ENCODE measurements at places on chromosomes 1 and 21. TPM values are rescaled to one million over a fixed set of nuclear protein-coding genes. Genes with fewer than 3 reads are reported as not detected.

- H3K27me3 ChIP-seq = no peaks in the 10 kb centered on the region
- DNase-seq = no peak
- H3K4me3 ChIP-seq = no peak overlapping the region
- H3K4me1 ChIP-seq = peaks cover 21% of the 10 kb centered on the region
These were observed 103.0 kb upstream of the ETV3 start for GRCh38 chr1:157241185-157241538.

DNA sequence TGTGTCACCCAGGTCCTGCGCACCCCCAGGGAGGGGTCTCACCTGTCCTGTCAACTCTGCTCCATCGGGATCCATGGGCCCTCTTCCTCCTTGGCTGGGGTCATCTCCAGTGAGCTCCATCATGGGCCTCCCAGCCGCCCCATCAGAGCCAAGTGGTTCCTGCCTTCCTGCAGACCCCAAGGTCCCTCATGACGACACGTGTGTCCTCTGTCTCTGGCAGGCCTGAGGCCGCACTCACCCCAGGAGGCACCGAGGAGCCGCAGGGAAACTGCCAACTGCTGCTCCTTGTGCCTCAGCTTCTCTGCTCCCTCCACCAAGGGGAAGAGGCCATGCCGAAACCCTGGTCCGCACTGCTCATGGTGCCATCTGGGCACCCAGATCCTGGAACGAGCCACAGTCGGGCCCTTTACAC lies 46.8 kb downstream of the COL18A1 start:
- no peaks in the 10 kb centered on the region for H3K36me3 ChIP-seq
- no peak overlapping the region for H3K27ac ChIP-seq
- DNase-seq = peak; percentile 39
- H3K27me3 ChIP-seq = no peaks in the 10 kb centered on the region
- H3K4me1 ChIP-seq = no peaks in the 10 kb centered on the region
- H3K4me3 ChIP-seq = no peak overlapping the region

- no peak overlapping the region for H3K27ac ChIP-seq
- DNase-seq = no peak
- H3K4me3 ChIP-seq = no peak overlapping the region
- H3K27me3 ChIP-seq = no peaks in the 10 kb centered on the region
- H3K36me3 ChIP-seq = no peaks in the 10 kb centered on the region
These were observed 36.4 kb downstream of the SLC2A7 start for GRCh38 chr1:8989821-8990220.

- no peak for DNase-seq
- H3K27ac ChIP-seq = no peak overlapping the region
- no peaks in the 10 kb centered on the region for H3K27me3 ChIP-seq
- no peaks in the 10 kb centered on the region for H3K36me3 ChIP-seq
These were observed 429.0 kb downstream of the LMO4 start for GRCh38 chr1:87757676-87758075.

GRCh38 chr1:84762664-84763063 lies 72.4 kb upstream of the SSX2IP start:
- no peak overlapping the region for H3K4me3 ChIP-seq
- no peaks in the 10 kb centered on the region for H3K36me3 ChIP-seq
- no peaks in the 10 kb centered on the region for H3K4me1 ChIP-seq
- no peak for DNase-seq
- H3K27me3 ChIP-seq = no peaks in the 10 kb centered on the region

GRCh38 chr1:91924146-91924545 lies 25.1 kb upstream of the BRDT start:
- H3K27ac ChIP-seq = no peak overlapping the region
- DNase-seq = no peak
- no peaks in the 10 kb centered on the region for H3K27me3 ChIP-seq
- H3K36me3 ChIP-seq = no peaks in the 10 kb centered on the region
- H3K4me1 ChIP-seq = no peaks in the 10 kb centered on the region

DNA sequence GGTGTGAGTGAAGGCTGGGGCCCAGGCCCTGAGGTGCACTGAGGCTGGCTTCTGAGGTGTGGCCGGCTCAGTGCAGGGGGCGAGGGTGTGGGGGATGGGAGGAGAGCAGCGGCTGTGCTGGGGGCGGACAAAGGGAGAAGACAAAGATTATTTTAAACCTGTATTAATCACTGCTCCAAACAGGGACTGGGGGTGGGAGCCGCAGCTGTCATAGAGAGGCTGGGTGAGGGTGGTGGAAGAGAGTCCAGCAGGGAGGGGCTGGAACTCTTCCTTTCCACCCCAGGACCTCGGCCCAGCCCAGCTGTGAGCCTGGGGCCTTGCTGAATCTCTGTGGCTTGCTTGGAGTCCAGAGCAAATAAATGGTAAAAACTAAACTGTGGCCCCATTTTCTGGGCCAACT lies 106.9 kb downstream of the KCND3 start:
- no peaks in the 10 kb centered on the region for H3K36me3 ChIP-seq
- no peaks in the 10 kb centered on the region for H3K4me1 ChIP-seq

GRCh38 chr1:24805534-24806301 lies 60.5 kb downstream of the CLIC4 start:
- no peaks in the 10 kb centered on the region for H3K36me3 ChIP-seq
- peak overlapping the region; percentile 19 for H3K27ac ChIP-seq
- no peak for DNase-seq

GRCh38 chr1:231844986-231845502 lies 218.5 kb downstream of the DISC1 start:
- H3K36me3 ChIP-seq = no peaks in the 10 kb centered on the region
- peak overlapping the region; percentile 72 for H3K27ac ChIP-seq
- no peak overlapping the region for H3K4me3 ChIP-seq
- no peaks in the 10 kb centered on the region for H3K4me1 ChIP-seq
- H3K27me3 ChIP-seq = no peaks in the 10 kb centered on the region
- DNase-seq = no peak

GRCh38 chr1:117810553-117810952 lies 118.9 kb downstream of the GDAP2 start:
- H3K4me1 ChIP-seq = no peaks in the 10 kb centered on the region
- H3K27ac ChIP-seq = no peak overlapping the region
- H3K27me3 ChIP-seq = no peaks in the 10 kb centered on the region

GRCh38 chr1:22736501-22737080 lies 26.0 kb downstream of the EPHB2 start:
- DNase-seq = no peak
- no peak overlapping the region for H3K4me3 ChIP-seq
- H3K4me1 ChIP-seq = no peaks in the 10 kb centered on the region

GRCh38 chr1:58741678-58742553 lies 41.9 kb downstream of the JUN start:
- H3K27ac ChIP-seq = no peak overlapping the region
- H3K4me1 ChIP-seq = no peaks in the 10 kb centered on the region
- H3K36me3 ChIP-seq = no peaks in the 10 kb centered on the region
- no peaks in the 10 kb centered on the region for H3K27me3 ChIP-seq

DNA sequence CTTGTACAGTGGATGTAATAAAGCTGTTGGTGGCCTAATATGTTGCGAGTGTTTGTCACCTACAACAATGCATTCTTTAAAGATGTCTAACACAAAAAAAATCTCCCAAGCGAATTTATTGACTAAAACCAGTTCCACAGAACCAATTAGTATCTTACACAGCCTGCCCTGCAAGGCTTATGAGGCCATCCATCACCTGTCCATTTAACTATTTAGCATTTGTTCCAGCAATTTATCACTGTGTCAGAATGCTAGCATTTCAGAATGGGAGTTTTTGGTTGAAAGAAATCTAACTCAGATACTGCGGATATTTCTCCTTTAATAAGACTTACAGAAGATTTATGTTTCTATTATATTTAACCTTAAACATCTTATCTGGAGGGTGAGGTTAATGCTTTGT lies 831.1 kb upstream of the PRMT6 start:
- H3K27me3 ChIP-seq = no peaks in the 10 kb centered on the region
- no peak overlapping the region for H3K27ac ChIP-seq
- no peak overlapping the region for H3K4me3 ChIP-seq
- no peaks in the 10 kb centered on the region for H3K4me1 ChIP-seq

DNA sequence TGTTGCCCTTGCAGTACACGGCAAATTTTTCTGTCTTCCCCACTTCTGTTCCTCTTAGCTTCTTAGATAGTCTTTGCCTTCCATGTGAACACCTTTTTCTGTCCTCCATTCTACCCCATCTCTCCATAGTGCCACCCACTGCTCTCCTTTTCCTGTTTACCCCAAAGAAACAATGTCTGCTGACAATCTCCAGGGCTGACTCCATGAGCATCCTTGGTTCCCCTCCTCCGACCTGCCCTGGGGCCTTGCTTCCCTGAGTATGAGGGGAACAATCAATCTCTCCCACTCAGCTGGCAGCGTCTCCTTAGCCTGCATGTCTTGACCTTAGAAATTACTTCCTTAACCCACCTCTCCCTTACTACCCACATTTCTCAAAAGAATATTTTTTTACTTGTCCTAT lies 12.3 kb upstream of the MYBPHL start:
- H3K36me3 ChIP-seq = peaks cover 24% of the 10 kb centered on the region
- H3K27me3 ChIP-seq = no peaks in the 10 kb centered on the region
- H3K4me3 ChIP-seq = no peak overlapping the region

- H3K4me1 ChIP-seq = no peaks in the 10 kb centered on the region
- no peak overlapping the region for H3K27ac ChIP-seq
- no peaks in the 10 kb centered on the region for H3K27me3 ChIP-seq
- no peak overlapping the region for H3K4me3 ChIP-seq
- no peak for DNase-seq
These were observed 10.9 kb downstream of the RD3 start for GRCh38 chr1:211480941-211481545.

GRCh38 chr1:204093781-204094180 lies 20.9 kb downstream of the SOX13 start:
- no peaks in the 10 kb centered on the region for H3K36me3 ChIP-seq
- H3K4me1 ChIP-seq = peaks cover 14% of the 10 kb centered on the region
- peak overlapping the region; percentile 56 for H3K27ac ChIP-seq
- DNase-seq = no peak
- H3K27me3 ChIP-seq = no peaks in the 10 kb centered on the region
- H3K4me3 ChIP-seq = no peak overlapping the region

- H3K27me3 ChIP-seq = no peaks in the 10 kb centered on the region
- H3K4me3 ChIP-seq = no peak overlapping the region
- DNase-seq = no peak
- H3K36me3 ChIP-seq = no peaks in the 10 kb centered on the region
- no peaks in the 10 kb centered on the region for H3K4me1 ChIP-seq
- H3K27ac ChIP-seq = no peak overlapping the region
These were observed 827 bp downstream of the OR2B11 start for GRCh38 chr1:247456914-247457639.

GRCh38 chr21:36104317-36105300 lies 30.3 kb upstream of the CBR3 start:
- no peaks in the 10 kb centered on the region for H3K36me3 ChIP-seq
- no peaks in the 10 kb centered on the region for H3K27me3 ChIP-seq
- H3K4me3 ChIP-seq = no peak overlapping the region
- H3K4me1 ChIP-seq = no peaks in the 10 kb centered on the region
- H3K27ac ChIP-seq = no peak overlapping the region
- no peak for DNase-seq

DNA sequence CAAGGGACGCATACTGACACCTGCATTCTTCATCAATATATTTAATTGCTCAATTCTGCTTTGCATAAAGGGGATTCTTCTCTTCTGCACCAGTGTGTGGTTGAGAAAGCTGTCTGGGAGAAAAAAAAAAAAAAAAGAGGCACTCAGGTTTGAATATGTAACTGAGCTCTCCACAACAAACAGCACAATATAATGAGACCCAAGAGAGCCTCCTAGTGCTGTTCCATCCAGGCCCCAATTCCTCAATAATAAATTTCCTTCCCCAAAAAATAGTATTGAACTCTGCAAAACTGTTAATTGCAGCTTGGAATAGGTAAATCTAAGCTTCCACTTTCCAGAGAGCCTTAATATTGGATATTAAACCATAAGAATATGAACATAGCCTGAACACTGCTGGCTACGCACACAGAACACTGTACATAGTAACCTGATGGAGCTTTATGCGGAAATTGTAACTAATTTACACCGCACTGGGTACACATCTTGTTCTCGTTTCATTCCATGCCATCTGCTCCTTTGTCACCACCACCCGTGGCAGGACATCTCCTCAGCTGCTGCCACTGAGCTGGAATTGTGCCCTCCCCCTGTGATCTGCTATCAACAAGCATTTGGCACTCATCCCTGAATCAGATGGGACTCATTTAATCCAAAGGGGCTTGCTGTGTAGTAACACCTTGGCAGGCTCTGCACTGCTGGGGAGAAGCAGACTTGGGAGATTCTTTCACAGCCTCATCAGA lies 272.0 kb downstream of the HHIPL2 start:
- no peaks in the 10 kb centered on the region for H3K27me3 ChIP-seq
- H3K4me1 ChIP-seq = no peaks in the 10 kb centered on the region
- H3K4me3 ChIP-seq = no peak overlapping the region
- no peak overlapping the region for H3K27ac ChIP-seq
- DNase-seq = peak; percentile 14

- no peak overlapping the region for H3K27ac ChIP-seq
- no peaks in the 10 kb centered on the region for H3K4me1 ChIP-seq
- no peaks in the 10 kb centered on the region for H3K27me3 ChIP-seq
- H3K36me3 ChIP-seq = peaks cover 8% of the 10 kb centered on the region
These were observed 22.0 kb downstream of the PANK4 start for GRCh38 chr1:2504225-2504948.

- H3K27ac ChIP-seq = no peak overlapping the region
- no peak for DNase-seq
- no peaks in the 10 kb centered on the region for H3K27me3 ChIP-seq
- H3K4me3 ChIP-seq = no peak overlapping the region
- no peaks in the 10 kb centered on the region for H3K36me3 ChIP-seq
These were observed 19.7 kb upstream of the RGS7 start for GRCh38 chr1:241376701-241377100.

GRCh38 chr21:26686278-26686677 lies 113.2 kb upstream of the CYYR1 start:
- H3K4me1 ChIP-seq = no peaks in the 10 kb centered on the region
- no peaks in the 10 kb centered on the region for H3K27me3 ChIP-seq
- no peak overlapping the region for H3K4me3 ChIP-seq

DNA sequence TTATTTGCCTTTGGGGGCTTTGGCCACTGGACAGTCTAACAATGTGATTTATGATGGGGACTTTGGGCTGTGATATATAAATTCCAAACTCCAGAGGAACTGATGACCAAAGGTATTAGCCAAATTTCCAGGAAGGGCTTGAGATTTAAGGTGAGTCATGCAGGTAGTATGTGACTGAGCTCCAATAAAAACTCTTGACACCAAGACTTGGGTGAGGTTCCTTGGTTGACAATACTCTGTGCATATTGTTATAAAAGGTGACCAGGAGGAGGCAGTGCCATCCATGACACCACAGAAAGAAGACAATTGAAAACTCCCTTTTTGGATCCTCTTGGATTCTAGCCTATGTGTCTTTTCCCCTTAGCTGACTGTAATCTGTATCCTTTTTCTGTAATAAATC lies 392.7 kb upstream of the LRRC7 start:
- no peaks in the 10 kb centered on the region for H3K36me3 ChIP-seq
- H3K4me1 ChIP-seq = no peaks in the 10 kb centered on the region
- no peaks in the 10 kb centered on the region for H3K27me3 ChIP-seq

HMCN1 gene
- 1.1 TPM for total RNA-seq

PERM1 gene
- not detected for total RNA-seq

CLIC6 gene
- 2.0 TPM for total RNA-seq

TBX19 gene
- 1.4 TPM for total RNA-seq

NUDT17 gene
- 2.1 TPM for total RNA-seq

PYHIN1 gene
- 0.29 TPM for total RNA-seq

DCDC2B gene
- not detected for total RNA-seq

CDK18 gene
- total RNA-seq = 13.0 TPM

SDCCAG8 gene
- total RNA-seq = 30.7 TPM

CDA gene
- not detected for total RNA-seq

PAPPA2 gene
- total RNA-seq = 1.3 TPM

RXRG gene
- total RNA-seq = 1.6 TPM

USP1 gene
- 9.2 TPM for total RNA-seq

Data from pancreas (tissue), 10 donors.